Heart right ventricle (tissue), 16 donors: ENCODE measurements at places on chromosomes 3 and 15.

GRCh38 chr15:26038693-26039092 is 175.6 kb upstream of the ATP10A start:
- peaks cover 12% of the 10 kb centered on the region for H3K27me3 ChIP-seq
- no peak overlapping the region for H3K27ac ChIP-seq
- no peaks in the 10 kb centered on the region for H3K4me1 ChIP-seq
- H3K36me3 ChIP-seq = no peaks in the 10 kb centered on the region

DNA sequence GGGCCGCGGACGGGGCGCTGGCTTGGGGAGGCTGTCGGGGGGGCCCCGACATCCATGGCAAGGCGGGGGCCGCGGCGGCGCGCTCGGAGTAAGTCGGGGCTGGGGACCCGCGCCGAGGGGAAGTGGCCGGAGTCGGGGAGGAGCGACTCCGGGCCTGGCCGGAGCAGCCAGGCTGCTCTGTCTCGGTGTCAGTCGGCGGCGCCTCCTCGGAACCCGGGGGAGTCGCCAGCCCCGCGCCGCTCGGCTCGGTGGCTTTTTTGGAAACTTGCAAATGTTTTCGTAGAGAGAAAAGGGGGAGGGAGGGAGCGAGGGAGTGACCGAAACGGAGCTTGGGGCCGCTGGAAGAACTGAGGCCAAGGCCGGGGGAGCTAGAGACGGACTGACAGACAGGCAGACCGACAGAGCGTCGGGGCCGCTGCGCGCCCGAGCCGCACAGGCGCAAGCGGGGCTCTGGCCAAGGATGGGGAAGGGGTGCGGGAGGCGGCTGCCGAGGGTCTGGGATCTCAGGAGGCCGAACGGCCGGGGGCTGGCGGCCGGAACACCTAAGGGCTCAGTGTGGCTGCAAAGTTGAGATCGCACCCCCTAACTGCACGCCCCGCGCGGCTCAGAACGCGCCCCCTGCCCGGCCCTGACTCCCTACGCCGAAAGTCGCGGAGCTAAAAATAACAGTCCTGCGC is 5.0 kb downstream of the PTH1R start:
- peaks cover 18% of the 10 kb centered on the region for H3K4me1 ChIP-seq
- peak overlapping the region; percentile 67 for H3K27ac ChIP-seq
- H3K4me3 ChIP-seq = peak overlapping the region; percentile 59
- H3K27me3 ChIP-seq = peaks cover 9% of the 10 kb centered on the region

DNA sequence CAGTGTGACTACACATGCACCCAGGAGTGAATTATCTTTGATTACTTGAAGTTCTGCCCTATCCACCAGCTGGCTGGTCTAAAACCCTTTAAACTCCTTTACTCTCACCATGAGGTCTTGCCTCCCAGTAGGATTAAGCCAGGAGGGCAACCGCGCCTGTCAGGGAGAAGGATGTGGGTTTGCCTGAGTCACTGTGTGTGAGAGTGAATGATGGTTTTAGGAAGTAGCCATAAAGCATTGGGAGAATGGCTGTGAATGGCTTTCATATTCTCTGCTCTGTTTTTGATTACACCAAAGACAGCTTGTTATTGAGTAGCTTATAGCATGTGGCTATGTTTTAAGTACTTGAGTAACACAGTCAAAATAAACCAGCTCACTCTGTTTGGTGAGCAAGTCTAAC is 637.7 kb upstream of the TBL1XR1 start:
- no peak overlapping the region for H3K27ac ChIP-seq
- no peak for DNase-seq
- H3K4me3 ChIP-seq = no peak overlapping the region

DNA sequence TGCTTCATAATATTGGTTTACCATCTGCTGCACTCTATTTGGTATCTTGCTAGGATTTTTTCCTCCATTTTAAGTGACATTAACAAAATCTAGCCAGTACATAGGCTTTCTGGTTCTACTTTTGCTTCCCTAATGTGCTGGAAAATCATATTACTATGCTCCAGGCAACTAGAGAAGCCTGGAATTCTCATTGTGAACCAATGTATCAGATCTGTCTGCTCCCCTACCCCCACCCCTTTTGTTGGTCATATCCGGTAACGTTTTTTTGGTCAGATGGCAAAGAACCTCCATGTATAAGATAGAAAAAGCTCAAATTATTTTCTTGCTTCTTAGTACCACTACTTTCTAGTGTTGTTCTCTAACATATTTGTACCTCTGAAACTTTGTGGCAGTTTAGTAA is 17.1 kb downstream of the MAP2K5 start:
- H3K27ac ChIP-seq = no peak overlapping the region
- DNase-seq = no peak
- no peaks in the 10 kb centered on the region for H3K36me3 ChIP-seq
- no peaks in the 10 kb centered on the region for H3K4me1 ChIP-seq

DNA sequence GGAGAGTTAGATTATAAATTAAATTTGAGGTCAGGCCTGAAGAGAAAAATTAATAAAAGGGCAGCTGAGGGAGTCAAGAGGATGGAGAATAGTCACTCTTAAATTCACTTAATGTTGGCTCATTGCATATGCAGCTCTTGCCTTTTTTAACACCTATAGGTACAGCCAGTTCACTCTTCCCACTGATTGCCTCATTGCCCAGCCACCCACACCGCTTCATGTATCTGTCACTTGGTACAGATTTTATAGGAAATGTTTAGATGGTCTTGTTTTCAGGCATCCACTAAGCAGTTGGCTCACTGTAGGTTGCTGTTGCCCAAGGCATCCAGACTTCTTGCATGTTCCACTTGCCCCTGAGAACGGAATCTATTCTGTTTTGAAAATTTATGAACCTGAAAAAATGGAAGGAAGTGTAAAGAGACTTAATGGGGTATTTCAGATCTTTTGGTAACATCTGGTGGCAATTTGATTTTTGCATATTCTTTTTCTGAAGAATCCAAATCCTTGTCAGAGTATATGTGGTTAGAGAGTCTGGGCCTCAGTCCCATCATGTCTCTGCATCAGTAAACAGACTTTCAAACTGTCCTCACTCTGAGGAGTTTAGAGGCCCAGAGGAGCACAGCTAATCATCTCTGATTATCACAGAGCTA is 151.9 kb downstream of the RBPMS2 start:
- H3K4me3 ChIP-seq = no peak overlapping the region
- H3K27ac ChIP-seq = peak overlapping the region; percentile 61
- H3K4me1 ChIP-seq = peaks cover 15% of the 10 kb centered on the region

DNA sequence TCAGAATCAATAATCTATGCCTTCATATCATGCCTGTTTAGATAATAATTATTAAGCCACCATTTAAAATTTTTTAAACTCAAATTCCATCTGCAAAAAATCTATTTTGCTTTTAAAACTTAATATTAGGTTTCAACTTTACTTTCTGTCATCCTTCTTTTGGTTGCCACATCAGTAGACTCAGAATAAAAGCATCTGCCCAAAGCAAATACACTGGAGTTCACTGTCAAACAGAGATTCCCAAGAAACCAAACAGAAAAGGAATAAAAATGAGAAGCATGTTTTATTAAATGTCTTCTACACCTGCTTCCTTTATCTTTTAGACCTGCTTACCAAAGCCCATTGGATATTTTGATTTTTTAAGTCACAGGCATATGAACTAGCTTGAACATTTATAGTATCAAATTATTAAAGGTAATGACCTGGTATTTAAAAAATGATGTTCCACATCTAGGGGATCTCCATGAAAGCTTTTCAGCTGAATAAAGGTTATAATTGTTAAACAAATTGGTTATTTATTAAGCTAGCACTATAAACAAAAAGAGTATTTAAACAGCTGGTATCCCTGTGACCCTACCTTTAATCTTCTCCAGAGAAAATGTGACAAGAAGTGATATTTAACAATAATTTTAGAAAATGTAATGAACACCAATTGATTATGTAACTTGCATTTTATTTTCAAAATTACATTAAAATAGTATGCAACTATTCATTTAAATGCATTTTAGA is 62.5 kb downstream of the ALCAM start:
- no peaks in the 10 kb centered on the region for H3K36me3 ChIP-seq
- no peaks in the 10 kb centered on the region for H3K4me1 ChIP-seq
- no peak for DNase-seq
- no peak overlapping the region for H3K27ac ChIP-seq
- H3K27me3 ChIP-seq = no peaks in the 10 kb centered on the region
